Motor neuron (in vitro differentiated cells): ENCODE measurements at places on chromosomes 12 and 14. TPM values are rescaled to one million over a fixed set of nuclear protein-coding genes. Genes with fewer than 3 reads are reported as not detected.

DNA sequence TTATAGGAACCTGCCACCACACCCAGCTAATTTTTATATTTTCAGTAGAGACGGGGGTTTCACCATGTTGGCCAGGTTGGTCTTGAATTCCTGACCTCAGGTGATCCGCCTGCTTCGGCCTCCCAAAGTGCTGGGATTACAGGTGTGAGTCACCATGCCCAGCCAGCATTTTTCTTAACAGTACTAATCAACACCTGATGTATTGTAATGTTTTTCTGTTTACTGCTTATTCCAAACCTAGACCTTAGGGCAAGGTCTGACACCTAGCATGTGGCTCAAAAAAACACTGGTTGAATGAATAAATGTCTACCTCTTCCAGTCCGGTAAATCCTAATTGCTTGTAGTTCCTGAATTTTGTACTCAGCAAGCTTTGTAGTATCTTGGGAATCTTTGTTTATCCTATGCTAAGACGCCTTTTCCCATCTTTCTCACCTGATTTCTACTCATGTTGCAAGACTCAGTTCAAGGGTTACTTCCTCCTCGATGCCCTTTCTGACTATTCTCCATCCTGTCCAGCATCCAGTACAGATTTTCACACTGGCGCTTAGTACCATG, 2.8 kb downstream of the PAN2 start:
- no peak for ATAC-seq

- no peak for ATAC-seq
Observed at GRCh38 chr14:100882991-100883788, 20.3 kb downstream of the RTL1 start.

GRCh38 chr12:95528431-95528830, 22.8 kb downstream of the USP44 start:
- ATAC-seq: no peak

GRCh38 chr12:2319737-2320506, 267.1 kb downstream of the CACNA1C start:
- no peak for ATAC-seq

DNA sequence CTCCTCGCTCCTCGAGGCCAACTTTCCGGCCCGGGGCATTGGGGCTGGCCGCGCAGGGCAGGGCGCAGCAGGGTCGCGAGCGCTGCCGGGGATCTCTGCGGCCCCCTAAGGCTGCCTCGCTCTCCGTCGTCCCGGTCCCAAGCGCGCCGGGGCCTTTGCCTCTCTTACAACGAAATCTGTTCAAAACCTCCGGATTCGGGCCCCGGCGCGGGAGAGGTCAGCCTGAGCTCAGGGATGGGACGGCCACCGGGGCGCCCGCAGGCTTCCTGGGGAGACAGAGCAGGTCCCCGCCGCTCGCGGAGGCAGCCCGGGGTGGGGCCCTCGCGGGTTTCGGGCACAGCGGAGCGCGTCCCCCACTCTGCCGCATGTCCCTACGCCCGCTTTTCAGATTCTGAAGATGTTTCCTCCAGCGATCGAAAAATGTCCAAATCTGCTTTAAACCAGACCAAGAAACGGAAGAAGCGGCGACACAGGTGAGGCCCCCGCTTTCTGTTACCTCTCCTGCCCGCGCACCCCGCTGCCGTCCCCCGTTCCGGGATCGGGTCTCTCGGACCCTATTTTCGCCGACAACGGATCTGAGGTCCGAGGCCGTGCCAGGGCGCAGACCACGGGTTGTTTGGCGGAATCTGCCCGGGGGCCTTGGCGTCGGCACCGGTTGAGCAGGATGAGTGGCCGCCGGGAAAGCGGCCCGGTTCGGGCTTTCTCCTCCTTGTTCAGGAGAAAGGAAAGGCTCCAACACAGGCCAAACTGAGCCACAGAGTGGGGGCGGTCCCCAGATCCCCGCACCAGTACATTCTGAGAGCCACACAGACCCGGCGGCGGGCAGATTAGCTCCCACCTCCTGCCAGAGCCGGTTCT, 1.8 kb downstream of the VSX2 start:
- peak; percentile 35 for ATAC-seq

GRCh38 chr12:31363416-31363809, 37.5 kb upstream of the SINHCAF start:
- no peak for ATAC-seq

- no peak for ATAC-seq
Observed at GRCh38 chr12:106276032-106276740, 26.3 kb upstream of the TCP11L2 start.

The MORN3 gene
- 0.64 and 0.78 TPM in 2 replicates for total RNA-seq

The RSRC2 gene
- 126 and 129 TPM in 2 replicates for total RNA-seq

The POTEM gene
- not detected in 2 replicates for total RNA-seq

The ITGA7 gene
- total RNA-seq: 12.1 and 14.0 TPM in 2 replicates
